ENCODE measurements at places on chromosomes 12 and 14. TPM values are rescaled to one million over a fixed set of nuclear protein-coding genes. Genes with fewer than 3 reads are reported as not detected.

Gene CLEC9A
- polyA plus RNA-seq = not detected

Gene KRT7
- polyA plus RNA-seq = not detected

Gene PAPLN
- polyA plus RNA-seq = 0.69 TPM

Gene CLMN
- 9.6 TPM for polyA plus RNA-seq

Gene SLC6A13
- polyA plus RNA-seq = 0.54 TPM

Gene TRPV4
- not detected for polyA plus RNA-seq

Gene FAM181A
- not detected for polyA plus RNA-seq

Gene BDKRB1
- polyA plus RNA-seq = not detected

All from B cell (primary cell).